ENCODE measurements at places on chromosomes 16 and 17.

DNA sequence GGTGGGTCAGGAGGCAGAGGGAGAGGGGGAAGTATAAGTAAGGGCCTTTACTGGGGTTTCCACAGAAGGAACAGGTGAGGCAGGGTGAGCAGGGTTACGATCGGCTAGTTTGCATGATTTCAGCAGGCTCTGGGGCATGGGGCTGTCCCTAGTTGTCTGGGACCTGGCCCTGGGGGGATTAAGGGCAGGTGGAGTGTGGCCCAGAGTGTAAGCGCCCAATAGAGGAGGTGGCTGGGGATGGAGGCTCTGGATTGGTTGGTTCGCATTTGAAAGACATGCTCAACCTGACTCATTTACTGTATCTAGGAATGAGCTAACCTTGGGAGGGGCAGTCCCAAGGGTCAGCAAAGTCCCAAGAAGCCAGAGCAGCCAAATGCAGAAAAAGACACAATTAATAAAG is 230.3 kb downstream of the MAP2K4 start:
- no peak for DNase-seq

DNA sequence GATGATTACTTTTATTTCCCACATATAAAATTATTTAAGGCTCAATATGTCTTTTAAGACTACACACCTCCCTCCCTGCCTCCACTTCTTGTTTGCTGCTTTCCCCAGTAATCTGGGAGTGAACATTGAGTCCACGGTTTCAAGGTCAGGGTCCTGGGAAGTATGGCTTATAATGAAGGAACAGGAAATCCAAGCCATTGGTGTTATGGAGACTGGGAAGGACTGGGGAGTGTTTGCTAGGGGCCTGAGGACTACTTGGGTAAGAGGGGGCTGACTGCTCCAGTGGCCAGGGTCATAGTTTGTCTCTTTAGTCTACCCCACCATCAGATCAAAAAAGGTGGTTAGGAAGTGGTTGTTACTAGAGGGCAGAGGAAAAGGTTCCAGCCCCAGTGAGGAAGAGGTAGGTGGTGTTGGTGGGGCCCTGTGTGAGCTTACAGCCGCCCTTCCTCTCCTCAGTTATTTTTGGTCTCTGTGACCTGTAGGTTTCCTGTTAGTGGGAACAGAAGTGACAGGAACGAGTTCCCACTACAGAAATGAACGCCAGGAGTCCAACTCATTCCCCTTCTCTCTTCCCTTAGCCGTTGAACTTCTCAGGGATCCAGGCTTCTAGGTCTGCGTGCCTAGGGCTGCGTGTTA is 742 bp upstream of the SLC16A13 start:
- DNase-seq: peak; percentile 57

DNA sequence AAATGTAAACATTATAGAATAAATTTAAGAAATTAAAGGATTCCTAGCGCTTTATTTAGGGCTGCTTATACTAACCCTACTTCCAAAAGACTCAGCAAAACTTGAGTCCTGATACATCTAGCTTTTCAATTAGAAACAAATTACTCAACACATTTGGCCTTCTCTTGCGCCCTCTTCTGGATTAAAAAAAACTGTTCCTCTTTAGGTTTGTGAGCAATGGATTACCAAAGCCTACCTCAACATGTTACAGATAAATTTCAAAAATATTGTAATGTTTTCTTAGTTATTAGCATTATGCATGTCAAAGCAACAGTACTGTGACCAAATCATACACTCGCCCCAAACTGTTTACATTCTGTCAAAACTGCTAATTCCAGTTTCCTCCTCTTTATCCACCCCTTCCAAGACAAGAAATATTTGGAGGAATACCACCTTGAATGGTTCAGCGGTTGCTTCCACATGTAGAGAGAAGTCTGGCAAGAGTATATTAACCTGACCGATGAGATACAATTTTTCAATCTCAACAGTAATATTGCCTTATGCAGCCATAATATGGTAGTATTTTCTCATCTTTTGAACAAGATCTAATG is 2.7 kb downstream of the NUFIP2 start:
- DNase-seq: no peak

GRCh38 chr17:8837563-8838075 is 29.9 kb downstream of the PIK3R6 start:
- no peak for DNase-seq

- peak; percentile 63 for DNase-seq
Observed at GRCh38 chr17:2025220-2025621, at the start of gene RTN4RL1. Gene RTN4RL1, minus strand, starts transcription at chr17:2025334. Its CDS starts 469 bp downstream, at chr17:2024865.

DNA sequence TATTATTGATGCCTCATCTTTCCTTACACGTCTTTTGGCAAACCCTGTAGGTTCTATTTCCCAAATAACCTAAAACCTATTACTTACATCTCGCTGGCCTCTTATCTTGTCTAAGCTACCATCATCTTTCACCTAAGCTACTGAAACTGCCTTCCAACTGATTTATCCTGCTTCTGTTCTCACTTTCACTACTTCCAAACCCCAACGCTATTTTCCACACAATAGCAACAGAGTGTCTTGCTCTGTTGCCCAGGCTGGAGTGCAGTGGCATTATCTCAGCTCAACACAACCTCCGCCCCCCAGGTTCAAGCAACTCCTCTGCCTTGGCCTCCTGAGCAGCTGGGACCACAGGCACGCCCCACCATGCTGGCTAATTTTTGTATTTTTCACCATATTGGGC is 52.8 kb upstream of the INTS2 start:
- no peak for DNase-seq

DNA sequence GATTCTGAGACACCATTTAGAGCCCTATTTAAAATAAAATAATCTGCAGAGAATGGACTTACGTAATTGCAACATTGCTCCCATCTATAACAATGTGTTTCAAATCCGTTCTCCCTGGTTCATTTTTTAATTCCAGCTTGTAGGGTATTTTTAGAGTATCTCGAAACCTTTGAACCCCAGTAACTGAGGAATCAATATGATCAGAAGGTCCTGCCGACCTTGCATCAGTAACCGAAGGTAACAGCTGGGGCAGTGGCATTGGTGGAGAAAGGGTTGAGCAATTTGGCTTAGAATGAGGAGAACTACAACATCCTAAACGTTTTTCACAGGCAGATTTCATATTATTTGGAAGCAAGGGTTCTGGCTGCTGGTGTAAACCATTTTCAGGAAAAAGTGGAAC is 49.3 kb downstream of the N4BP1 start:
- no peak for DNase-seq

GRCh38 chr16:50276801-50277555 is 10.6 kb downstream of the ADCY7 start:
- DNase-seq: no peak

GRCh38 chr16:59013930-59014329 is 279.8 kb upstream of the GOT2 start:
- DNase-seq: no peak

- DNase-seq: no peak
Observed at GRCh38 chr16:81492965-81493754, 48.6 kb downstream of the CMIP start.

DNA sequence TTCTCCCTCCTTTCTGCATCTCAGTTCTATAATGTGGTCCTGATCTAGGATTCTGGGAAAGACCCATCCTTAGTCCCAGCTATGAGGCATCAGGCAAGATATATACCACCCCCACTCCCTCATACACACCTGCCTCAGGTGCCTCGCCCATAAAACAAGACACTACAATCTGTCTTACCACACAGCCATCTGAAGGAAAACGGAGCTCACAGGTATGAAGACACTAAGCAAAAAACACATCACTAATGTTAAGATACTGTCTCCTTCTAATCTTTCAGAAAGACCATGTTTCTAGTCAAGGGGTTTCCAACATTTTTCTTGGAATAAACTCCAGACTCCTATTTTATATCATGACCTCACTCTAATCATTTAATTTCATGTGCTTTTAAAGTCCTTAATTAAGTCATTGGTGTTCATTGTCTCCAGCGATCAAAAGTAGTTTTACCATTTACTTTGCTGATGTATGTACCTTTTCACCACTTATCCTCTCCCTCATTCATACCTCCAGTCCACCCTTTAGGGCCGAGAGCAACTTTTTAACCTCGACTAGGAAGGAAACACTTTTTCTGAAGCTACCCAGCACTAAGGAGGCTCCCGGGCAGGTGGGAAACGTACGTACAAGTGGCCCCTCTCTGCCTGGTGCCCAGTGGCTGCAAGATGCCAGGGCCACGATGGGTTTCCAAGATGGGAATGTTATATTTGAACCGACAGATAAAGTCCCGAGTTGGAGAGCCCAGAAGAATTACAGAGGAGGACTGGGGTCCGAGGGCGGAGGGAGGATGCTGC is 979 bp downstream of the MAP3K14 start:
- DNase-seq: no peak

- no peak for DNase-seq
Observed at GRCh38 chr17:77251622-77252183, 110.9 kb downstream of the SEC14L1 start.

- DNase-seq: no peak
Observed at GRCh38 chr17:8072341-8072728, 15.2 kb downstream of the ALOX12B start.

- no peak for DNase-seq
Observed at GRCh38 chr17:60381958-60382357, 10.0 kb downstream of the USP32 start.

- DNase-seq: no peak
Observed at GRCh38 chr17:82219753-82220709, 7.4 kb upstream of the CCDC57 start.

DNA sequence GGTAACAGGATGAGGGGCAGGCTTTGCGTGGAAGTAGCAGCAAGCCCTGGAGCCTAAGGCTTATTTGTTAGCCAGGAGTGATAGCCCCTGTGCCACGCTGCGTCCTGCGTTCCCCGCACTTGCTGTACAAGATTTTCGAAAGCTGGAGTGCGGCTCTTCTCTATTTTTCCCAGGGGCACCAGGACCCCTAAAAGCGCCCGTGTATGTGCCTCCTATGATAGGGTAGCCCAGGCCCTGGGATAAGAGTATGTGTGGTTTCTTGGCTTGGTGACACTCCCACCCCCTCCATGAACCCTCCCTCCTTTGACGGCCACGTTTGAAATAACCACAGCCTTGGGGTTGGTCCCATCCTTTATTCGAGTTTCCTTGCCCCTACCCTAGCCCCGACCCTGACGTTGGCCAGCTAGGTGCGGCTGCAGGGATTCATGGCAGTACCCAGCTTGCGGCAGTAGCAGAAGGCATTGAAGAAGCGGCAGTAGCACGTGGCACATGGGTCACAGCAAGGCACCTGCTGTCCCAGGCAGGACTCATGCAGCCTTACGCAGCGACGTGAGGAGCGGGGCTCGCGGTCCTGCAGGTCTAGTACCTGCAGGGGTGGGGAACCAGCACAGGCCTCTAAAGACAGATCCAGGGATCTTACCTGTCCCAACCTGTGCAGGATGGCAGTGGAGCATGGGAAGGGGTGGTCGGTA is 968 bp downstream of the AGRP start:
- no peak for DNase-seq

- no peak for DNase-seq
Observed at GRCh38 chr16:4389051-4389955, 17.7 kb downstream of the VASN start.

- no peak for DNase-seq
Observed at GRCh38 chr17:5500247-5500588, 13.9 kb downstream of the MIS12 start.

GRCh38 chr17:39404542-39405378 is 3.3 kb upstream of the FBXL20 start:
- peak; percentile 26 for DNase-seq
